ENCODE measurements at places on chromosomes 5 and 9. TPM values are rescaled to one million over a fixed set of nuclear protein-coding genes. Genes with fewer than 3 reads are reported as not detected.

Gene CDC37L1
- 13.2 TPM for total RNA-seq

Gene MYO10
- total RNA-seq = 33.6 TPM

DNA sequence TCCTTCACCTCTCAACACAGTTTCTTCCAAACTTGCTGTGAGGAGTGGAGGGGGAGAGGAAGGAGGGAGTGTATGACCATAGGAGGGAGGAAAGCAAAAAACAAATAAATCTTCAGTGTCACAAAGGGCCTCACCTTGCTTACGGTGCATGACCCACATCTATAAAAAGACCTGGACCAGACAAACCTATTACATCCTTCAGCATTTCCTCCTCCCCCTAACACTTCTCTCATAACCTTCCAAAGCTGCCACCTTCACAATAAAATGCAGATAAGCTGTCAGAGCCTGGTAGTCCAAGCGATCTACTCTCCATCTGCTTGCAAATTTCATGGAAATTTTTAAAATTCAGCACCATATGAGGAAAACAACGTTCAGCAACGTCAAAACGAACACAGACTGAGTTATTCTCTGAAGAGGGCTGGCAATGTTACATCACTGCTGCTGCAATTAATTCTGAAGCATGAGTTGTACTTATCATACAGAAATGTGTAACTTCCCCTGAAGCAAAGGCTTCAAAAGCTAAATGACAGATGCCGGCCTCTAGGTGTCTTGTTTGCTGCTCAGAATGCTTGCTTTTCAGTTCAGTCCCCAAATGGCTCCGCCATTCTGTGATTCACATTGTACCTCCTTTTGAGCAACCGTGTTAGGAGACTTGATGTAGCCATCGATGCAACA is 62.9 kb downstream of the EFNA5 start:
- H3K27ac ChIP-seq = no peak overlapping the region
- no peak for DNase-seq
- no peaks in the 10 kb centered on the region for H3K36me3 ChIP-seq
- no peaks in the 10 kb centered on the region for H3K27me3 ChIP-seq
- H3K4me1 ChIP-seq = peaks cover 57% of the 10 kb centered on the region

DNA sequence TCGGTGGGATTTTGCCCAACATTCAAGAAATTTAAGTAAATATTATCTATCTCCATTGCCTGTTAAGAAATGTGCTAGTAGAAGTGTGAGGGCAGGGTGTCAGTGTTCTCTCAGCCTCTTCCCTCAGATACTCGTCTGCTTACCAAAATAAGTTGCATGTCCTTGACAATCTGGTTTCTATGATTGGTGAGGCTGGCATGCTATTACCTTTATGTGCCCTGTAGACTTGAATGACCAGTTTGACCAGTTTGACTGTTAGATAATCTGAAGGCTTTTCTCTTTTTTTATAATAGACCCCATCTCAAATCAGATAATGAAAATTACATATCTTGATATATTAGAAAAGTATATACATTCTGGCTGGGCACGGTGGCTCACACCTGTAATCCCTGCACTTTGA is 348 bp downstream of the CATSPER3 start:
- H3K27me3 ChIP-seq = no peaks in the 10 kb centered on the region
- H3K27ac ChIP-seq = no peak overlapping the region
- DNase-seq = no peak

DNA sequence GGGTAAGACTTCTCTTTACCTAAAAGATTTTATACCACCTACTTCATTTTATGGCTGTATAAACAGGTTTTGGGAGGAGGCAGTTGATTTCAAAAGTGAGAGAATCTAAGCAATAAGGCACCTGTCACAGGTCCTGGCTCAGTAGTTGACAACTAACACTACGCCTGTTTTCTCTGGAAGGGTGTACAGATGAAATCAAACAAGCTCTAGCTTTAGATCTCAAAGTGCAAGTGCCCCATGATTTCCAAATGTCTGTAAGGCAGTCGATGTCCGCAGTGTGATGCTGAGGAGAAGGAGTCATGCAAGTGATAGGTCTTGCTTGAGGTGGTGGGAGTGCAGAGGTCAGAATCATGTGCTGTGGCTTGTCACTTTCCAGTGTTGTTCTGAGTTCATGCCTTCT is 66.1 kb downstream of the GPR21 start:
- no peak for DNase-seq
- peaks cover 27% of the 10 kb centered on the region for H3K36me3 ChIP-seq
- H3K4me1 ChIP-seq = peaks cover 15% of the 10 kb centered on the region
- no peak overlapping the region for H3K4me3 ChIP-seq
- H3K27me3 ChIP-seq = no peaks in the 10 kb centered on the region

Measured in type B pancreatic cell (in vitro differentiated cells).